ENCODE measurements at places on chromosomes 6 and 20.

GRCh38 chr6:33641144-33641543 is 20.0 kb downstream of the ITPR3 start:
- DNase-seq, result no peak

GRCh38 chr6:104400844-104401243 is 458.9 kb downstream of the HACE1 start:
- DNase-seq, result no peak

GRCh38 chr6:25447570-25447929 is 168.4 kb downstream of the CARMIL1 start:
- no peak for DNase-seq

DNA sequence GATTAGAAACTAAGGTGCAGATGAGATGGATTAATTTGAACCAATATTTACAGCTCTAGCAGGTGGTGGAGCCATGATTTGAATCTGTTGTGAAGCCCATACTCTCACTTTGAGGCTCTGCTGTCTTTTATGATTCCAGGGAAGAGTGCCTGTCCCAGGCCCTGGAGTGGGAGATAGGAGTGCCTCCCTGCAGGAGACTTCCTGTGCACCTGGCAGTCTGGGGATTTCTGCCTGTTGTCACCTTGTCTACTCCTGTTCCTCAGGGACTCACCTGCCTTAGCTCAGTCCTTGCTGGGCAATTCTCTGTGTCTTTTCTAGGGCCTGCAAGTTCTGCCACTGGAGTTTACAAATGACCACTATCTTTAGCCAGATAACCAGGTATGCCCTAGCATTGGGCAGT is 46.3 kb downstream of the SCAND1 start:
- no peak for DNase-seq

DNA sequence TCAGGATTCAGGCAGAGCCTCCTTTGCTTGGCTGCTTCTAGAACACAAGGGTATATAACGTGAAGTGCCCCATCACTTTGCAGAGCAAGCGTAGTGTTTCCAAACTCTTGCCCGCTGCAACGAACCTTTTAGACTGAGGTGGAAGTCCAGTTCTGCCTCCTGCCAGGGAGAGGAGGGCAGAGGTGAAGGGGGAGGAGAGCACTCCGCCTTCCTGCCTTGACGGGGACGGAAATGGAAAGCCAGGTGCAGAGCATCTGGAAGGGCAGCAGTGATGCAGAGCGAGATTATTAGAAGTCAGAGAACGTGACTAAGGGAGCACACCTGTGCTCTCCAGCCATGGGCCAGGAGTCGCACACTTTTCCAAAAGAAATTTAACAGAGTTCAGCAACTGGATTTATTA is 63.4 kb downstream of the RREB1 start:
- no peak for DNase-seq

DNA sequence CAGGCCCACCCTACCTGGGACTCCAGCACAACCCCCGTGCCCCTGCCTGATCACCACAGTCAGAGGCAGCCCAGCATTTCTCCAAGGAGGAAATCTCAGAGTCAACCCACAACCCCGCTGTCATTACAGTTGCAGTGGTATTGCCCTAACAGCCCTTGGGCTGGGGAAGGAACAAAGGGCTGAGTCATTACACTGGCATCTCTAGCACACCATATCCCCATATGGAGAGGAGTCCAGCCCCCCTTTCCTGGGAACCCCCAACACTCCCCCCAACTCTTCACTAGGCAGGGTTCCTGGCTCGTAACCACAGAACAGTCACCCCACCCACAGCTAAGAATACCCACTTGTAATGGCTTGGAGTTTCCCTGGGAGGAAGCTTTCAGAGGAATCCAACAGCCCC is 149.4 kb upstream of the OGFRL1 start:
- DNase-seq, result no peak

All from activated CD4-positive, alpha-beta T cell treated with anti-CD3 and anti-CD28 coated beads, Interleukin-10, Interleukin-2, amounts not matched to agents 100 ng/mL and 50 ng/mL, durations not matched to agents 16 hours and 8 hours (primary cell).